Stimulated activated CD4-positive, alpha-beta T cell treated with anti-CD3 and anti-CD28 coated beads, TNF-alpha, amount 100 ng/mL, for 48 hours (primary cell): ENCODE measurements at places on chromosomes 16 and 17.

GRCh38 chr17:61967729-61968128 is 39.9 kb upstream of the INTS2 start:
- DNase-seq = no peak

GRCh38 chr17:73987845-73988509 is 215.5 kb upstream of the RPL38 start:
- DNase-seq = no peak

DNA sequence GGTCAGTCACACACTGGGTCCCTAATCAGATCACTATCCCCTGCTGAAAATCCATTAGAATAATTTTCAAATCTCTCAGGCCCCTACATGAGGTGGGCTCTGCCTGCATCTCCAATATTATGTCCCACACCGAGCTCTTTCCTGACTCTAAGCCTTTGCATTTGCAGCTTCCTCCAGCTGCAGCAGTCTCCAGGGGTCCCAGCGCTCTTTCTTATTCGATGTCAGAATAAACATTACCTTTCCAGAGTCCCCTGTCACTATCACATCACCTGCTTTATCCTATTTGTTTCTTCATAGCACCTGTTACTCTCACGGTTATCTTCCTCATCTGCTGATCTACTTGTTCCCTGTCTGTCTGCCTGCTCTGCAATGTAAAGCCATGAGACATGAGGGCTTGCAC is 57.3 kb upstream of the MON1B start:
- DNase-seq = no peak

GRCh38 chr17:56269556-56270389 is 116.5 kb downstream of the ANKFN1 start:
- DNase-seq = no peak

DNA sequence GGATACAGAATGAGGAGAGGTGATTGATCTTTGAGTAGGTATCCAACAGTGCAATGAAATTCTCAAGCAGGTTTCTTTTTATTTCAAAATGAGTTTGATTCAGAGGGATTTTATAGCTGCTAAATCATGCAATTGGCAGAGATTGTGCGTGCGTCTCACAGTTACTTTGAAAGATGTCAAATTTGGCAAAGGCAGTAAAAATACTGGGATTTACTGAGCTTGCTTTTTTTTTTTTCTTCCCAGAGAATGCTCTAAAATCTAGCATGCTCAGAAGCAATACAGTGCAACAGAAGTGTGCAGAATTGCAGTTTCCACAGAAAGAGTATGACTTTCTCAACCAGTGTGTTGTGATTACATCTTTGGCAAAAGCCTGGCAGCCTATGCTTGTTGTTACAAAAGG is 410.7 kb upstream of the GOT2 start:
- DNase-seq = no peak

GRCh38 chr17:33948309-33948708 is 306.8 kb upstream of the CCL2 start:
- DNase-seq = no peak

DNA sequence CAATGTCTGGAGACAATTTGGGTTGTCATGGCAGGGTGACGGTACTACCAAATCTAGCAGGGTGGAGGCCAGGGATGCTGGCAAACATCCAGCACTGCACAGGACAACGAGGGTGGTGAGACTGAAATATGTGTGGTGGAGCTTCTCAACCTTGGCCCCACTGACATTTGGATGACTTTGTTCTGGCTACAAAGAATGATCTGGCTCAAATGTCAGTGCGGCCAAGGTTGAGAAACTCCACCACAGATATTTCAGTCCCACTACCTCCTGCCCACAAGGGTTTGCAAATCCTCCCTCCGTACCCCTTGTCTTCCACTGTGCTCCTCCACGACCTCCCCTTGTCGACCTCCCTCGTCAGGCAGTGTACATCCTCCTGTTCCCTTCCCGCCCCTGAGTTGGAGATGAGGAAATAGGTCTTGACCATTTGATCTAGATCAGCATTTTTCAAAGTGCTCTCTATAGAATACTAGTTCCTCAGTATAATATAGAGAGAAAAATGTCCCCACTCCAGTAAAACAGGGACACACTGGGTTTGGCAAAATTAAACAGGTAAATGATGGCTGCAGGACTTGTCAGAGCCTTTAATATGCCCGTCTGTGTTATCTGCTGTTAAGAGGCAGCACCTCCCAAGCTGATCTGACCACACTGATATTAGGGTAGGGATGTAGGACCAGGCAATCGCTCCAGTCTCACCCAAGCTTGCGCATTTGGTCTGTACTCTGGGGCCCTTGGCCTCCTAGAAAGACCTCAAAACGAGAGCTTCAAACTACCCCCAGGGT is 6.8 kb downstream of the OSGIN1 start:
- DNase-seq = no peak

DNA sequence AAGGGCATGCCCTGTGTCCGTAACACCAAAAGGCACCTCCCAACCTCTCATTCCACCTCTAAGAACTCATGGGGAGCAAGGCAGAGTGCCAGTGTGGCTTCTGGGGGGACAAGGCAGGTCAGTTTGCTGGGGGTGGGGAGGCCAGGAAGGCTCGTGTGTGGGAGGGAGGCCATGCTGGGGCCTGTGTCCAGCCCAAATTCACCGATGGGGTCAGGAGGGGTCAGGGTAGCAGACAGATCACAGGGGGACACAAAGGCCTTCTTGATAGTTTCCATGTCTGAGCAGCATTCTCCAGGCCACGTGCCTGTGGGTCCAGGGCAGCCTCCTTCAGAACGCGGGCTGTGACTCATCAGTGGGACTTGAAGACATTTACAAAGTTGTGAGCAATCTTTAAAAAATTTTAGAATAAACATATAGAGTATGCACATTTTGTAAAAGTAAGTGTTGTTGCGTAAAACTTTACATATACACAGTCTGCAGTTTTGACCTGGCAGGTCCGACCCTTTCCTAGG is 20.9 kb downstream of the SPACA3 start:
- no peak for DNase-seq

- DNase-seq = no peak
Measured at GRCh38 chr17:7846765-7847661, 7.9 kb upstream of the TMEM88 start.

DNA sequence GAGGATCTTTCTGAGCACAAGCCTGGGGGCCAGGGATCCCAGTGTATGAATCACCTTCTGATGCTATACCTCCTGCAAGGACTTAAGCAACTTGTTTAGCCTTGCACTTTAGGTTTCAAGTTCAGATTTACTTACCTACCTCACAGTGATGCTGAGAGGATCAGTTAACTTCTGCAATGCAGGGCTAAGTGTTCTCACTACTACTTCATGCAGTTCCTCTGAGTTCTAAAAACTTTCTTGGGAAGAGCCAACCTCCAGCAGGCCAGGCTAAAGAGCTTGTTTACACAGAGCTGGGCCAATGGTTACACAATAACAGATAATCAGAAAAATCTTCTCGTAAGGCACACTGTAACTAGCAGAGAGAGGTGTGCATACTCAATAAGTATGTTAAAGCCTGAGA is 13.0 kb downstream of the VEZF1 start:
- DNase-seq = no peak

DNA sequence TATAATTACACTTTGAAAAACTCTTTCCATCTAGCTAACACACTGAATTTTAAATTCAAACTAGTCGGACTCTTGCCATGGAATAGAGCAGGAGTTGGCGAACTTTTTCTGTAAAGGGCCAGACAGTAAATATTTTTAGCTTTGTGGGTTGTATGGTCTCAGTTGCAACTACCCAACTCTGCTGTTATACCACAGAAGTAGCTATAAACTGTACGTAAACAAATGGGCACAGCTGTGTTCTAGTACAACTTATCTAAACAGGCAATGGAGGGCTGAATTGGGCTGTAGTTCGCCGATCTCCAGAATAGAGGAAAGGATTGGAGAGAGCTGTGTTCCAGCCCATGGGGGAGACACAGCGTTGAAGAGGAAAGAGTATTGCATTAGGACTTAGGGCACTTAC is 8.7 kb downstream of the CNTROB start:
- DNase-seq = no peak

DNA sequence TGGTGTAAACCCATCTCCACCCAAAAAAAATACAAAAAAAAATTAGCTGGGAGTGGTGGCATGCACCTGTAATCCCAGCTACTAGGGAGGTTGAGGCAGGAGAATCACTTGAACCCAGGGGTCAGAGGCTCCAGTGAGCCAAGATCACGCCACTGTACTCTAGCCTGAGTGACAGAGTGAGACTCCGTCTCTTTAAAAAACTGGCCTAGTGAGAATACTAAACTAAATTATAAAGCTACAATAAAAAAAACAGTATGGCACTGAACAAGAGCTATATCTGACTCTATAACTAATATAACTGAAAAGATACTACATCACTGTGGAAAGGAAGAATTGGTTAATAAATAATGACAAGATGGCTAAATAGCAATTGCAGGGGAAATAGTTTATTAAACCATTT is 6.4 kb downstream of the SMURF2 start:
- no peak for DNase-seq

DNA sequence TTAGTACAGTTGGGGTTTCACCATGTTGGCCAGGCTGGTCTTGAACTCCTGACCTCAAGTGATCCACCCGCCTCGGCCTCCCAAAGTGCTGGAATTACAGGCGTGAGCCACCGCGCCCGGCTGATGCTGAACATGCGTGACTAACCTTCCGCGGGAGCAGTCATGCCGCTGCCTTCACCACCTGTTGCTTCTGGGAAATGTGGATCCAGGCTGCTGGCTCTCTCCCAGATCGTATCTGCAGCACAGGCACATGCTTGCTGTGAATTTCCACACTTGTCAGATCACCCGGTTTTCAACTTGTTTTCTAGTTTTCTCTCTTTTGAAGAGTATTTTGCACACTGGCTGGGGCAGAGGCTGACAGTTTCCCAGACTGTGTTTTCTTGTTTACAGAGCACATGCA is 97.9 kb downstream of the ADCY9 start:
- no peak for DNase-seq

- DNase-seq = peak; percentile 27
Measured at GRCh38 chr17:47663912-47664623, 14.3 kb downstream of the KPNB1 start.

DNA sequence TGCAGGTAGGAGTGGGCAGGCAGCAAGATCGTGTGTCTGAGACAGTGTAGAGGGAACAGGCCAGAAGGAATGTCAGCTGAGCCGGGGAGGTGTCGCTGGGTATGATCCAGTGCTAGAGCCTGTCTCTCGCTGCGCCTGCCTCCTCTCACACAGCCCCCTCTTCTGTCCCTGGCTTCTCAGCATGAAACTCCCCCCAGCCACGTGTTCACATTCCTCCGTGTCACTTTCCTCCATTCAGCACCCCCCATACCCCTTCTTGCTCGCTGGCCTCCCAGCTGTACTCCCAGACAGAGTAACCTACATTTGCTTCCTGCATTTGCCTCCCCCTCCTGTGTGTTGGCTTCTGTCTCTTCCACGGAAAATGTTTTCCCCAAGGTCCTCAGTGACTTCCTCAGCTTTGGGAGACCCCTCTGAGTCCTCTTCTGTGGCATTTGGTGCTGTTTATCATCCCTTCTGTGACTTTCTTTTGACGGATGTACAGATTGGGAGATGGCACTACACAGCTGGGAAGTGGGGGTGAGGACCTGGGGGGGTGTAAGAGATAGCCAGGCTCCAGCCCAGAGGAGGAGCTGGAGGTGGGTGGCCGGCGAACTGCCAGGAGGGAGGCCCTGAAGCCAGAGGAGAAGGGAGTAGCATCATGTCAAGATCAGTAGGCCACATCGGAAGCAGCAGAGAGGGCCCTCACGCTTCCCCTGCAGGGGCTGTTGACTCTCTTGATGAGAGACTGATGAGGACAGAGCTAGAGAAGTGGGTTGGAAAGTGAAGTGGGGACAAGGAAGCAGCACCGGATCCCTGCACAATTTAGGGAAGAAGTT is 19.2 kb downstream of the SGF29 start:
- no peak for DNase-seq

- DNase-seq = no peak
Measured at GRCh38 chr16:63461248-63461841, 1425.1 kb upstream of the CDH8 start.

DNA sequence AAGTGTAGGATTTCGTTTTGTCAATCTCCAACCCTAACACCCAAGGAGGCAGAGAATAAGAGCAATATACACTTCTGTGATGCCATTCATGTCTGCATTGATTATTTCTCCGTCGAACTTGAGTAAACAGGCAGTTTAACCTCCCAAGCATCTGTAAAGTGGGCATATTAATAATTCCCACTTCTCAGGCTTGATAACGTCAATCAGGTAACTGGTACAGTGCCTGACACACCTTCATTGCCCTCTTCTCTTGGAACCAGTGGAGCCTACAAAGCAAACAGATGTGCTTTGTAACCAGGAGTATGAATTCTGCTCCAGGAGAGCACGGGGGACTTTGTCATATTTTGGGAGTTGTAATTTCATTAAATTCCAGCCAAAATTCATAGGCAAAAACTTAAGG is 32.5 kb upstream of the PLCG2 start:
- no peak for DNase-seq

GRCh38 chr16:88004391-88004790 is 53.2 kb downstream of the BANP start:
- DNase-seq = no peak

- DNase-seq = no peak
Measured at GRCh38 chr17:51164911-51165679, 1.1 kb upstream of the NME2 start.

- DNase-seq = no peak
Measured at GRCh38 chr17:14033166-14033565, 36.1 kb upstream of the COX10 start.

DNA sequence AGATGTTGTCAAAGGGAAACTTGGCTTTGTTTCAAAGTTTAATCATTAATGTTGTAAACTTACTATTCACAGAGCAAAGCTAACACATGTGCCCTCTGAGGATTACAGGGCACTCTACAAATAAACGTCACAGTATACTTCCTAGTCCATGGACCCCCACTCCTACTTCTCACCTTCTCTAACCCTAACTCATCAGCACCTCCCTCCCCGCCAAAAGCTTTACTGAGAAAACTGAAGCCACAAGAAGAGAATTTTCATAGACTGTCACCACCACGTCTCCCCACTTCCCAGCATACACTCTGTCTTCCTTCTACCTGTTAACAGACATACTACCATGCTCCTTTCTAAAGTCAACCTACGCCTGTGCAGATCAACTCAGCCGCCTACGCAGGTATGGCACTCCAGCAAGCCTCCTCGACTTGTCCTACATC is 29.0 kb downstream of the HELZ start:
- DNase-seq = no peak

DNA sequence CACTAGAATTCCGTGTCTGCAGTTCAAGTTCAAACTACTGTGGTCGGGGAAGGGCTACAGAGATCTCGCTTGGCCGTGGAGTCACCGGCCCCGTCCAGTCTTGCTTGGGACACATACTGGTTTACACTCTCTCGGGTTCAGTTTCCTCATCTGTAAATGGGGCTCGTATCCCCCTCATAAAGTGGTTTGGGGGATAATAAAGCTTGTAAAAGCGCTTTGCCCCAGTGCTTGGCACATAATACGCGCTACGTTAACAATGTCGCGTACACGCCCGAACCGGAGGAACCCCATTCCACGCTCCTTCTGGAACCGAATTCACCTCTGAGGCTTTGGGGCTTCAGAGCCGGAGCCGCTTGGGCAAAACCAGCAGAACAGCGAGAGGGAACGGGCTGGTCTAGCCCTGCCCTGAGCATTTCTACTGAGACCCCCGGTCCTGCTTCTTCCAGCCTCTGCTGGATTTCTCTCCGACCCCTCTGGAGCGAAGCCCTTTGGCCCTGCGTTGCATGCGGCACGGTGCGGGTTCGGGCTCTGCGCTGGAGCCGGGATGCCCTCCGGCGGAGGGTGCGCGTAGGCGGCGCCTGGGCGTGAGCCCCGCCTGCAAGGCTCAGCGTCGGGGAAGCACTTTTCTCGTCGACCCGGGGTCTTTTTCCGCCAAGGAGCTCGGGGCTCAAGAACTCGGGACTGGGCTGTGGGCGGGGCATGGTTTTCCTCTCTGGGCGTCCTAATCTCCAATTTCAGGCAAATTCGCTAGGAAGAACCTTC is 26.1 kb upstream of the HOXB13 start:
- DNase-seq = no peak

- DNase-seq = no peak
Measured at GRCh38 chr17:71821511-71821910, 299.3 kb upstream of the SOX9 start.
